ENCODE measurements at places on chromosomes 6 and 20.
A peak's percentile ranks its signal among the peaks of the same experiment; 100 is the strongest.

- no peak for DNase-seq
These were observed 114.7 kb downstream of the ZFAND3 start for GRCh38 chr6:37934276-37934675.

DNA sequence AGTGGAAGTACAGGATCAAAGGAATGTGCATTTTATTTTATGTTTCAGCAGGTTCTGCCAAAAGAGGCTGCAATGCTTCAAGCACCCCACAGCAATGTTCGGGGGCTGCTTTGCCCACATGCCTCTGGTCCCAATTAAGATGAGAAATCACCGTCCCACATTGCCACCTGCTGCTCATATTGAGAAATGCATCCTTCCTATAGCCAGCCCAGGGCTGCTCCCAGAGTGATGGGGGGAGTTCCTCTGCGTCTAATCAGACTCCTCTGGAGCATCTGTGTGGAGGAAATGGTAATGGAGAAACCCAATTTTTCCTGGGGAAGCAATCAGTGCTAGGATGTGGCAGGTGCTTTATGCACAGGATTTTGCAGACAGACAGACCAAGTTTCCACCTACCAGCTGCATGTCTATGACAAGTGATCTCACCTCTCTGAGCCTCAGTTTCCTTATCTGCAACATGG lies 33.7 kb downstream of the PTGIS start:
- peak; percentile 63 for DNase-seq

DNA sequence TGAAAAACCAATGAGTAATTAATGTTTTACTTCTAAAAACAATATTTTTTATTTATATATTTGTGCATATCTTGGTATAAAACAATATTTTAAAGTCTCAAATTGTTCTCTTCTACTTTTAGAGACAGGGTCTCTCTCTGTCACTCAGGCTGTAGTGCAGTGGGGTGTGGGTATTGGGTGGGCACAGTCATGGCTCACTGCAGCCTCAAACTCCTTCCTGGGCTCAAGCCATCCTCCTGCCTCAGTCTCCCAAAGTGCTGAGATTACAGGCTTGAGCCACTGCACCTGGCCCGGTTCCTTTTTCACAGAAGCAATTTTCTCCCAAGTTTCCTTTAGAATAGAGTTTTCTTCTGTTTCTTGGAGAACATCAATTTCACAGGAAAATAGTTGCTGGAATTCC lies 102.8 kb downstream of the TMEM242 start:
- no peak for DNase-seq

GRCh38 chr6:10300071-10300470 lies 114.8 kb downstream of the TFAP2A start:
- peak; percentile 65 for DNase-seq

- DNase-seq: no peak
These were observed 79.8 kb upstream of the SCAF8 start for GRCh38 chr6:154653385-154653784.
